Anterior cingulate cortex (tissue), 58 donors: ENCODE measurements at places on chromosomes 11 and 22.

DNA sequence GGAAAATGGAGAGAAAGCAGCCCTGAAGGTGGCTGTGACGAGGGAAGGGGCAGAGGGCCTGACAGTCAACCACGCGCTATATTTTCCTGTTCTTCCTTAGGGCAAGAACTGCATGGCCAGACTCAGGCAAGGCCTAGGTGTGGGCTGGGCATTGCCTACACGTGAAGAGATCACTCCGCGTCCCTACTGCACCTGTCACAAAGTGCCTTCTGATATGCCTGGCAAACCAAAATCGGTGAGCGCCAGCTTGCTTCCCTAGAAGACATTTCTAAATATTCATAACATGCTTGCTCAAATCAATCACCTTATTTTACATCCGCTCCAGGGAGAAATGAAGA lies 6.3 kb downstream of the TMEM121B start:
- no peak for DNase-seq

- DNase-seq, result no peak
Measured at GRCh38 chr11:79942646-79943045, 501.8 kb upstream of the TENM4 start.

- peak; percentile 24 for DNase-seq
Measured at GRCh38 chr22:35315141-35315854, 15.6 kb downstream of the TOM1 start.

- peak; percentile 3 for DNase-seq
Measured at GRCh38 chr11:116641561-116642045, 131.2 kb downstream of the BUD13 start.
